ENCODE measurements at places on chromosomes 5 and 9. TPM values are rescaled to one million over a fixed set of nuclear protein-coding genes. Genes with fewer than 3 reads are reported as not detected.

The DOCK8 gene
- 5.8 TPM for total RNA-seq

- no peak for DNase-seq
These were observed 141.2 kb upstream of the TBC1D2 start for GRCh38 chr9:98396656-98397055.

The FIBCD1 gene
- total RNA-seq: 9.0 TPM

- DNase-seq: no peak
These were observed 62.4 kb downstream of the GRIA1 start for GRCh38 chr5:153552886-153553285.

DNA sequence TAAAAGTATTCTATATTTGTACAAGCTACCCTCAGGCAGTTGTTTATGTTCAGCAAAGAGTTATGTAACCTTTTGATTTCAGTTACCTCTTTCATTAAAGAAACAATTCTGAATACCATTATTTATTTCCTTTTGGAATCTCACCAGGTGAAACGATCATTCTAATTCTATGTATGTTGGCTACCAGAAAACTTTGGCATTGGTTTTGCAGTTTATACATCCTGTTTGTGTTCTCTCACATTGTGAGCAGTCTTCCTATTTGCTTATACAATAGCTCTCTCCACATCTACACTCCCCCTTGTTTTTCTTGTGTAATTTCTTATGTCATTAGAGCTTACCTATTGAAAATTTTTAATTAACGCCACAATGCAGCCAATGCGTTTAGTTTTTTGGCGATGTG lies 276.0 kb upstream of the MPDZ start:
- no peak for DNase-seq

DNA sequence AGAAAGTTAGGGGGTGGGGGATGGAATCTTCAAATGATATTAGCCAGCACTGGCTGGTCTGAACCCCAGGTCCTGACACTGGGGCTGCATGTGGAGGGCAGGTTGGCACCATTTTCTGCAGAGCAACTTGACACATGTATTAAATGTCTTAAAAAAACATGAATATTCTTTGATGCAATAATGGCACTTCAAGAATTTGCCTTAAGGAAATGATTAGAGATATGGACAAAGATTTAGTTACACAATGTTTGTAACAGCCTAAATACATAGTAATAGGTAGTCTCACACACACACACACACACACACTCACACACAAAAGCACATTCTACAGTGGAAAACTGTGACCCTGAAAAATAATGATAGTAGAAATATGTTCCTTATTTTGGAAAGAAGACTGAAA lies 3.6 kb downstream of the SVEP1 start:
- DNase-seq: no peak

DNA sequence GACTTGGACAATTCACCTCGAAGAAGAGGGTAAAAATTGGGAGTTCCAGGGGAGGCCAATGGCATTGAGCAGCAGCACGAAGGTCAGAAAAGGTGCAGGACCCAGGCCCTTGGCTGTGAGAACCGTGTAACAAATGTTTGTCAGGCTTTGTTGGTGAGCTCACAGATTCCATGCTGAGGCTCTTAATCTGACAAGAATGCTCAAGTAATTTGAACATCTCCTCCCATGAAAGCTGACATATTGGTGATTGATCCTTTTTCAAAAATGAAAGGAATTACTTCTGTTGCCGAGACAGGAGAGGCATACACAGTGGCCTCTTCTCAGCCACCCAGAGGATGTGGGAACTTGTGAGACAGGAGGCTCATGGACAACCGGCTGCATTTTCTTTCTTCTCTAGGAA lies 11.6 kb downstream of the RAI14 start:
- no peak for DNase-seq
